ENCODE measurements at places on chromosomes 7 and 10.

GRCh38 chr10:77111611-77112550 lies 525.7 kb downstream of the KCNMA1 start:
- DNase-seq: peak; percentile 69

DNA sequence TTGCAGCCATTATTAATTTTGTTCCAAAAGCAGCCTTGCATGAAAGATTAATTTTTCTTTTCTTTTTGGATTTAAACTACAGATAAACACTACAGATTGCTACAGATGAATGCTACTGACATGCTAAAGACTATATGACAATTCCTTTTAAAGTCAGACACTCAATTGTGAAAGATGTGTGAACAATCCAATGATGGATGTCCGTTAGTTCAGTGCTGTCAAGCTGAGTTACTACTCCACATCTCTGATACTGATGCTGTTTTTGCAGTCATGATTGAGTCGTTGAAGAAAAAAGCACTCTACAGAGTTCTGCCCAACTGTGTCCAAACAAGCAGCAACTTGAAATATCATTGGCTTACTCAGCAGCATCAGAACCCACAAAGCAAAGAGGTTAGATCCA lies 146.8 kb downstream of the OTUD1 start:
- DNase-seq: no peak

DNA sequence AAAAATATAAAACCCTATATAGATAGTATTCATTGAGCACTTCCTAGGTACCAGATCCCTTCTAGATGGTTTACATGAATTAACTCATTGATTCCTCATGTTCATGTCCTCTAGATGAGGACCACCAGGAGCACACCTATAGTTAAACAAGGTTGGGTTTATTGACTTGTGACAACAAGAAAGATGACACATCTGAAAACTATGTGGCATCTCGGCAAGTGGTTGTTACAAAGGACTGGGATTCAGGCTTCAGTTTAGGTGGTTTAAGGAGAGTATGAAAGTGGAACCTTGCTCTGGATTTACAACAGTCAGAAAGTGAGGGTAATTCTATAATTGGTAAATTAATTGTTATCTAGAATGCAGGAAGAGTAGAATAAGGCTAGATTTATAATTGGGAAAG lies 99.0 kb upstream of the PHF14 start:
- DNase-seq: no peak

- DNase-seq: peak; percentile 95
Observed at GRCh38 chr10:29658984-29659965, 24.5 kb upstream of the SVIL start.

DNA sequence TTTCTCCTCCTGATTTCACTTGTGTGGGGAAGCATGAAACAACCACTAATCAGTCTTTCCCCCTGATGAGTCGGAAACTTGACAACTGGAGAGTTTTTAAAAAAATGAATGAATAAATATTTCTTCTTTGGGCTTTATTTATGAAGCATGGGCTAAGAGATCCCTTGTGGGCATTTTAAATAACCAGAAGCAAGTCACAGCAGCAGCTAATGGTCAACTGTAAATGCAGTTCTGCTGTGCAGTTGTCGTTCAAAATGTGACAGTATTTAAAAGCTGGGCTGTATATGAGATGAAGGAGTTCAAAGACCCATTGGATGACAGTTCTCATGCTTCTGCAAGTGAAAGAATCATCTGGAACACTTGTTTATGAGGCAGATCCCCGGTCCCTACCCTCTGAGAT lies 54.1 kb downstream of the STEAP1B start:
- DNase-seq: no peak

DNA sequence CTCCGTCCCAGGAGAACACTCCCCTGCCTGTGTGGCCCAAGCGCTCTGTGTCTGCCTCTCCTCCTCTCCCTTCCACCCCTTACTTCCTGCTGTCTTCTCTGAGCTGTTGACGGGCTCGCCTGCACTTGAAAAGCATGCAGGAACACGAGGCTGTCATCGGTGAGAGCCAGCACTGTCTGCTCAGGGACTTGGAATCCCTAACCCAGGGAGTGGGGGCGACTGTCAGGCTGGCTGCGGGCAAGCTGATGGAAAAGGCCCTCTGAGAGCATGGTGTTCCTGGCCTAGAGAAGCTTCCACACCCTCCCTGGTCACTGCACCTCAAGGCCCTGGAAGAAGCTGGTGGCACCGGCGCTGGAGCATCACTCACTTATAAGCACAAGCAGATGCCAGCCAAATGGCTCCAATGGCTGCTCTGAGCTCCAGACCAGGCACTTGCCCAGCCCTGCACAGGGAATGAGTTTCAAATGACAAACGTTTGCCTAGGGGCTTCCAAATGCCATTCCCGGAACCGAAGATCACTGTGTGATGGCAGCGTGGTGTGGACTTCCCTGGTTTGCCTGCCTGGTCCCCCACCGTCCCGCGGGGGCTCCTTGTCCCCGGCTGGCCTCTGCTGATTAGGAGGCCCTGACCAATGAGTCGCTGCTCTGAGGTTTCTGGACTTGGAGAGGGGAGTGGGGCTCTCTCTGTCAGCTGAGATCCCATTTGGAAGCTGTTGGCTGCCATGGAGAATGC lies 56.7 kb upstream of the EBF3 start:
- DNase-seq: no peak

DNA sequence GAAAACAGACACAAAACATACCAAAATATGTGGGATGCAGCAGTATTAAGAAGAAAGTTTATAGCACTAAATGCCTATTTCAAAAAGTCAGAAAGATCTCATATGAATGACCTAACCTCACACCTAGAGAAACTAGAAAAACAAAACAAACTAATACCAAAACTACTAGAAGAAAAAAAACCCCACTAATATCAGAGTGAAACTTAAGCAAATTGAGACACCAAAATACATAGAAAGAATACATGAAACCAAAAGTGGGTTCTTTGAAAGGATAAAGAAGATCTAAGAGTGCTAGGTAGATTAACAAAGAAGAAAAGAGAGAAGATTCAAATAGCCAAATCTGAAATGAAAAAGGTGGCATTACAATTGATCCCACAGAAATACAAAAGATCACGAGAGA lies 494.1 kb downstream of the SH2D4B start:
- no peak for DNase-seq

DNA sequence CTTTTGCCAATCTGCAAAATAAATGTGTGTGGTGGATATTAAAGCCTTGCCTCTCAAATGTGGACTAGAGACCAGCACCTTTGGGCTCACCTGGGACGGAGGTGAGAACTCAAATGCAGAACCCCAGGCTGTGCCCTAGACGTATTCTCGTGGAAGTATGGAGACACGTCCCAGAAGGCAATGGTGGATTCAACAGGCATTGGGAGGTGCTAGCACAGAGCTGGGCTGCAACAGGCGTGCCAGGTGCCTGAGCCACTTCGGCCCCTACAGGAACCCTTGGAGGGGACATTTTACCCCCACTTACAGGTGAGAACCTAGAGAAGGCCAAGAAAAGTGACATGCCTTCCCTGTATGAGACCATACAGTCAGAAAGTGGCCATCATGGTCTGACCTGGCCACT lies 12.2 kb downstream of the DDX56 start:
- no peak for DNase-seq

DNA sequence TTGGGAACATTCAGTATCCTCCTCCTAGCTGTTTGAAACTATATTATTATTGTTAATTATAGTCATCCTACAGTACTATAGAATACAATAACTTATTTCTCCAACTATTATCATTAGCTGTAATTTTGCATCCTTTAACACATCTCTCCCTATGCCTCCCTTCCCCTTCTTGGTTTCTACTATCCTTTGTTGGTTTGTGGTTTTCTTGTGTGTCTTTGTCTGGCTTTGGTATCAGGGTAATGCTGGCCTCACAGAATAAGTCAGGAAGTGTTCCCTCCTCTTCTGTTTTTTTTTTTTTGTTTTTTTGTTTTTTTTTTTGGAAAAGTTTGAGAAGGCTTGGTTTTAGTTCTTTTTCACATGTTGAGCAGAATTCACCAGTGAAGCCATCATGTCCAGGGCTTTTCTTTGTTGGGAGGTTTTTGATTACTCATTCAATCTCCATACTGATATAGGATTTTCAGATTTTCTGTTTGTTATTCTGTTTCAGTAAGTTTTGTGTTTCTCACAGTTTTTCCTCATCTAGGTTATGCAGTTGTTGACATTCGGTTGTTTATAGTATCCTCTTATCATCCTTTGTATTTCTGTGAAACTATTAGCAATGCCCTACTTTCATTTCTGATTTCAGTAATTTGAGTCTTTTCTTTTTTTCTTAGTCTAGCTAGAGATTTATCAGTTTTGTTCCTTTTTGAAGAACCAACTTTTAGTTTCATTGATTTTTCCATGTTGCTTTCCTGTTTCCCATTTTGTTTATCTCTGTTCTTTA lies 21.6 kb downstream of the C1GALT1 start:
- no peak for DNase-seq

DNA sequence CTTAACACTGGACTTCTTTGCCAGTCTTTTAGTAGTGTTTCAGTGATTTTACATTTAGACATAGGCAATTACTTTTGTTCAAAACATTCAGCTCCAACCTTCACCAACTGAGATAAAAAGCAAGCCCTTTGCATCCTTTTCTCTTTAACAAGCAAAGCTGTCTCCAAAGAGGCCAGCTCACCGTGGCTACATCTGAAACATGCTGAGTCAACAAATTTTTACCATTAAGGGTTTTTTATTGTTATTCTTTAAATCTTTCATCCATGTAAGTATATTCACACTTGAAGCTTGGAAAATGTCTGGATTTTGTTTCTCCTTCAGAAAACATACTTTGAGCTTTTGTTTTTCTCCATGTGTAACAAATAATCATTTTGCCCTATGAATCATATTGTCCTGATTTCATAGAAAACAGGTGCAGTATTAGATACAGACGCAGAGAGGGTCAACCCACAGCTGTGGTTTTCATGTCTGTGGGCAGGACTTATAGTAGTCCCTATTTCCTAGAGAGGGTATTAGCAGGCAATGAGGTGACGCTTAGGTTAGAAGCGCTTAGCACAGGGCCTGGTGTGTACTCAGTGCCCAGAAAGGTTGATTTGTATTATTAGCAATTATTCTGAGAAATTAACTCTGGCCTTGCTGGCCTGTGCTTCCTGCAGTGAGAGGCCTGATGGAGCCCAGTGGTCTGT lies 99.5 kb downstream of the MKI67 start:
- no peak for DNase-seq

- DNase-seq: no peak
Observed at GRCh38 chr7:24926623-24927524, 53.1 kb downstream of the OSBPL3 start.

DNA sequence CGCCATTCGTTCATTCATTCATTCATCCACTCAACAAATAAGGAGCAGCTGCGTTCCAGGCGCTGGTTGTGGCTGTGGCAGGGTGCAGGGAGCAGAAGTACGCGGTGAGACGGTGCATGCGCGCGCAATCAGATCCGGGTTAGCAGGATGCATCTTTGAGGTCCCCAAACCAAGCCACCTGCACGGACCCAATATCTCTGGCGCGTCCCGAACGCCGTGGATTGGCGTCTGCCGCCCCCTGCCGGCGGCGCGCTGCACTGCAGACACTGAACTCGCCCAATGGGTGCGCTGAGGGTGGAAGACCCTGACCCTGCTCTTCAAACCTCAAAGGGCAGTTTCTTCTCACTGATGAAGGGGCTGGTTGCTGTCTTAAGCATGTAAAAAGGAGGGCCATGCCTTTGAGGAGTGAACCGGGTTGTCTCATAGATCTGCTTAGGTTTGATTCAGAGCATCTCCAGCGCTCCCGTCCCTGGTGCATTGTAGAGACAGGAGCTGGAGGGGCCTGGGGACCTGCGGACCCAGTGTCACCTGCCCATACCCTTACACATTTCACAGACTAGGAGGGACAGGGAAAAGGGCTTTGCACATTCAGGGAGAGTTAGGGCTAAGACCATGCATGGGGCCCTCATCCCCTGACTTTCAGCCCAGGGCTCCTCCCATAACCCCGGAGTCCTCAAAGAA lies 102.5 kb downstream of the RAMP3 start:
- DNase-seq: peak; percentile 57

DNA sequence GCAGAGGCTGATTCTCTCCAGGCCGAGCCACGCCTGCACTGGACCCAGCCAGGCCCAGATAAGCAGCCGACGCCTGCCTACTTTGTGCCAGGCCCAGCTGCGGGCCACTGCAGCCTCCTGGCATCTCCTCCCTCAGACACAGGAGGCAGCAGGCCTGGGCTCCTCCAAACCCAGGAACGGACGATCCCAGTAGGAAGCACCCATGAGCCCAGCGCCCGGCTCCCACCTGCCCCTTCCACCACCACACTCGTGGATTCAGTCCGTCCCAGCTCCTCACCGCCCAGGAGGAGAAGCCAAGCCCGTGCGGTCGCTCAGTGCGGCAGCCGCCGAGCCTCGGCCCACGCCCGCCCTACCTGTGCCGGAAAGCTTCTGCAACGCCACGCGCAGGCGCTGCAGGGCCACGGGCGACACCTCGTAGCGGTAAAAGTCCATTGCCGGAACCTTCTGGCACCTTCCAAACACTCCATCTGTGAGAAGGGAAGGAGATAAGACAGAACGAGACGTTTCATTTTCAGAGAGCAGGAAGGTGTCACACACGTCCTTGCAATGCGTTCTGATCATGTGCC lies 271.1 kb downstream of the PTPRN2 start:
- no peak for DNase-seq

DNA sequence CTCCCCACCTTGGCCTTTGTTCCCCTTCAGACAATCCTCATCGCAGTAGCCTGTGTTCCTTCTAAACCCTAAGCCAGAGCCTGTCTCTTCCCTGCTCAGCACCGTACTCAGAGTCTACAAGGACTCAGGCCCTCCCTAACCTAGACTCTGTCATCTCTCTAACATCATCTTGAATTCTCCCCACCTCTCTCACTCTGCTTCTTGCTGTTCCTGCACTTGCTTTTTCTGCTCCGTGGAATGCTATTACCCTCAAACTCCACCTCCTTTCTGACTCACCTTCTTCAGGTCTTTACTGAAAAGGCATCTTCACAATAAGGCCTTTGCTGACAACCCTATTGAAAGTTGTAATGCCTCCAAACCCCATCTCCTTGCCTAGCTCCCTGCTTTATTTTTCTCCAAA lies 141.0 kb downstream of the DKK1 start:
- DNase-seq: no peak

DNA sequence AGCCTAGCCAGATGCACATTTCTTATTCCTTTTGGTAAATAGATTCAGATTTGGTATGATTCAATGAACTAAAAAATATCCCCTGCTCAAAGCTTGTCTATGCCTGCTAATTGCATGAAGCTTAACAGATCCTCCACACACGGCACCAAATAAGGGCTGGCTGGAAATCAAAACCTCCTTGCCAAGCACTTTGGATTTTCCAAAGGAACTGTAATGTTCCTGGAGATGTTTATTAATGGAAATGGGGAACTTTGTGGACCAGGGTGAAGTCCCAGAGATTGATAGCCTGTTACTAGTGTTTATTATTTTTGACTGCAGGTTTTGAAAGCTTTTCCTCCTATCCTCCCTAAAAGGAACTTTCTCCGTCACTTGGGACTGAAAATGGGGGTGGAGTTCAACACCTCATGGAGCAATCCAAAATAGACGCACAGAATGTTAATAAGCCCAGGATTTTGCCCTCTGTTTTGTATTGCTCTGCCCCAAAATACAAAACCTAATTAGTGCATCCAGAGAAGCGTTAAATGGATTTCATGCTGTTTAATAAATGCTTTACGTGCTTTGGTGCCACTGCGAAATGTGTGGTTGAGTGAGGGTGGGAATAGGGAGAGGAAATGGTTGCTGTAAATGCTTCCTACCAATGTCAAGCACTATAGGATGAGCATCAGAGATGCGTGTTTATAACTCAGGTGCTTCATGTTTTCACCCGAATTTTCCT lies 1027.7 kb downstream of the LRMDA start:
- DNase-seq: no peak

- no peak for DNase-seq
Observed at GRCh38 chr10:117249493-117250093, 8.7 kb downstream of the SLC18A2 start.

- no peak for DNase-seq
Observed at GRCh38 chr10:6114299-6114698, 25.5 kb downstream of the RBM17 start.

GRCh38 chr7:66246554-66247171 lies 41.5 kb downstream of the TPST1 start:
- DNase-seq: no peak
